ENCODE measurements at places on chromosomes 12 and 14.
A peak's percentile ranks its signal among the peaks of the same experiment; 100 is the strongest.

DNA sequence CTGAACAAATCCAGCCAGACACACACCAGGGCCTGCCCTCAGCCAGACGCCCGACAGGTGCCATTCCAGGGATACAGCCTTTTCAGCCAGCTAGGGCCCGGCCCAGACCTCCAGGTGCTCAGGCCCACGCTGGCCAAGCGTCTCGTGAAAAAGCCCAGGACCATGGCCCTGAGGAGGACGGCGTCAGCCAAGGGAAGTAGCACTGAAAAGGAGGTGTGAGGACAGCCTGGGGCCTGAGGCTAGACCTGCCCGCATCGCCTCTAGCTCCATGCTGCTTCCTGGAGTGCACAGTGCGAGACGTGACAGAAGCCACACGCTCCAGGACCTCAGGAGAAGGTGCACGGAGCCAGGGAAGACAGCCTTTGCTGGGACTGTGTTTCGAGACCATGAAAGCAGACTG is 29.8 kb downstream of the GOLGA3 start:
- peaks cover 84% of the 10 kb centered on the region for H3K36me3 ChIP-seq
- no peak overlapping the region for H3K4me3 ChIP-seq
- no peaks in the 10 kb centered on the region for H3K27me3 ChIP-seq

GRCh38 chr12:1310653-1311052 is 283.7 kb downstream of the FBXL14 start:
- H3K4me3 ChIP-seq: no peak overlapping the region
- H3K27me3 ChIP-seq: no peaks in the 10 kb centered on the region
- DNase-seq: no peak
- peaks cover 4% of the 10 kb centered on the region for H3K36me3 ChIP-seq
- no peak overlapping the region for H3K27ac ChIP-seq

DNA sequence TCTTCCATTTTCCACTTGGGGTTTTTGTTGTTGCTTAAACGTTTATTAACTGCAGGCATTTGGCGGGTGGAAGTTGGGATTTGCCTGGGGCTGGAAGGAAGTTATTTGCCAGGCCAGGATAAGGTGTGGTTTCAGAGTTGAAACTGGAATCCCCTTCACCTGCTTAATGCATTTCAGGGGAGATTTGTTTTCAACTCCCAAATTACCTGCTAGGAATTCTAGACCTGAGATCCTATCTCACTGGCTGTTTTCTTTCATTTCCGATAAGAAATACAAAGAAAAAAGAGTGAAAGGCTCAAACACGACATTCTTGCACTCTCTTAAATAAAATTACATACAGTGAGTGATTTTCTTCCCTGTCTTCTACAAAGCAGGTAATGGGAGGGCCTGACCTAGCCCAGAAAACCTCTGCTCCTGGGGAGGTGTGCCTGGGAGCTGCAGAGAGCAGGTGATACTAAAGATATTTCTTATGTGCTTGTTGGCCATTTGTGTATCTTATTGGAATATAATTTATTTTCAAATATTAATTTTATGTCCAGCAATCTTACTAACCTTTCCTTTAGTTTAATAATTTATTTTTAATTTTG is 278.2 kb downstream of the ZFP36L1 start:
- peaks cover 8% of the 10 kb centered on the region for H3K36me3 ChIP-seq
- H3K4me1 ChIP-seq: peaks cover 37% of the 10 kb centered on the region
- no peak overlapping the region for H3K27ac ChIP-seq
- H3K4me3 ChIP-seq: no peak overlapping the region

DNA sequence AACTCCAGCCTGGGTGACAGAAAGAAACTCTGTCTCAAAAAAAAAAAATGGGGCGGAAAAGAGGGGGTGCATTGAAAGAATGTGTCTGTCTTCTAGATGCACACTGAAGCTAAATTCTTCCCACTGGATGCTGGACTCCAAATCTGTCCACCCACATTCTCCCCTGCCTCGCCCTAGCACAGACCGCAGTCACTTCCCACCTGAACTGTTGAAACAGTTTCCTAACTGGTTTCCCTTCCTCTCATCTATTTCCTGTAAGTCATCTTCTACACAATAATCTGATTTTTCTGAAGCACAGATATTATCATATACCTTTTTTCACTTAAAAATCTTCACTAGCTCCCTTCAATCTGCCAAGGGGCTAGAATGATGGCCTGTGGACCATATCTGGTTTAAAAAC is 1.5 kb upstream of the HCAR1 start:
- no peak overlapping the region for H3K27ac ChIP-seq
- H3K27me3 ChIP-seq: no peaks in the 10 kb centered on the region
- no peak overlapping the region for H3K4me3 ChIP-seq
- DNase-seq: no peak

GRCh38 chr14:50452979-50453705 is 56.5 kb upstream of the CDKL1 start:
- H3K4me1 ChIP-seq: no peaks in the 10 kb centered on the region
- DNase-seq: no peak
- H3K4me3 ChIP-seq: no peak overlapping the region
- no peaks in the 10 kb centered on the region for H3K27me3 ChIP-seq
- H3K27ac ChIP-seq: no peak overlapping the region

GRCh38 chr12:20398686-20399085 is 30.3 kb downstream of the PDE3A start:
- H3K36me3 ChIP-seq: no peaks in the 10 kb centered on the region
- H3K27ac ChIP-seq: no peak overlapping the region
- no peak for DNase-seq
- H3K27me3 ChIP-seq: no peaks in the 10 kb centered on the region

DNA sequence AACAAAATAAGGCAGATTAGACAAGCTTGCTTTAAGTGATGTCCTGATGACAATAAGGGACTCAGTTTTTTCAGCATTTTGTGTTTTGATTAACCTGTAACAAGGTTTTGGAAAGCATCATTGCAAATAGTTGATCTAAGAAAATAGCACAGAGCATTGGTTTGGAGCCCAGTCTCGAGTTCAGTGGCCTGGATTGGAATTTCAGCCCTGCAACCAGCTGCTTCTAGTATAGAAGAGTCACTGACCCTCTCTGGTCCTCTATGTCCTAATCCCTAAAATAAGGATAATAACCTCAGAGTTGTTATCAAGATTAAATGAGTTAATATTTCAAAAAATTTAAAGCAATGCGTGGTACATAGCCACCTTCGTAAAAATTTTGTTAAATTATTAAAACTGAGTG is 25.5 kb downstream of the PDZRN4 start:
- H3K27me3 ChIP-seq: no peaks in the 10 kb centered on the region
- H3K4me3 ChIP-seq: no peak overlapping the region
- H3K4me1 ChIP-seq: no peaks in the 10 kb centered on the region
- H3K36me3 ChIP-seq: no peaks in the 10 kb centered on the region
- H3K27ac ChIP-seq: no peak overlapping the region

DNA sequence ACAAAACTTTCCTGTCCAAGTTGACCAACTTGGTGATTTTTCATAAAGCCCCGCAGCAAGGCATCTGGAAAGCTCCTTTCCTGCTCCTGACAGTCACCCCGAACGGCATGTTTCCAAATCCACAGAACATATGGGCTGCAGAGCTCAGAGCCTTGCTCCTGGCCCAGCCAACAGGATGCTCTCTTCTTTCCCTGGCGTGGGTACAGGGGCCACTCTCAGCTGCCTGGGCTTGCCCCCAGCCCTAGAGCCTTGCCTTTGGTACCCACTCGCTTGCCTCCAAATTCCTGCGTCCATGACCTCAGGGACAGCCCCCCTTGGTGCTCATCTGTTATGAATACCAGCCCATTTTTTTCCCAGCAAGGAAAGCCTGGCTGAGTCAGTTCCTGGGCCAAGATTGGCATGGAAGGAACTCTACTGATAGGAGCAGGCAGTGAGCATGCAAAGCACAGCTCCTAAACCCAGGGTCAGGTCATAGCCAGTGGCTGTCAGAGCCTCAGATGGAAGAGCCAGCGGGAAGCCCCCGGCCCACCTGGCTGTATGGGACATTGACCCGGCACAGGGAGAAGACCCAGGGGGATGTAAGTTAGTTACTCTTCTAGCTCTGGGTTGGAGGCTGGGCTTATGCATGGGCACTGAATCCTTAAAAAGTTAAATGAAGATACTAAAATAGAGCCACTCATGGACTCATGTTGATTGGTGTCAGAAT is 105.3 kb upstream of the RTL1 start:
- H3K4me1 ChIP-seq: no peaks in the 10 kb centered on the region
- no peaks in the 10 kb centered on the region for H3K36me3 ChIP-seq
- H3K27ac ChIP-seq: no peak overlapping the region
- no peak overlapping the region for H3K4me3 ChIP-seq
- H3K27me3 ChIP-seq: no peaks in the 10 kb centered on the region

DNA sequence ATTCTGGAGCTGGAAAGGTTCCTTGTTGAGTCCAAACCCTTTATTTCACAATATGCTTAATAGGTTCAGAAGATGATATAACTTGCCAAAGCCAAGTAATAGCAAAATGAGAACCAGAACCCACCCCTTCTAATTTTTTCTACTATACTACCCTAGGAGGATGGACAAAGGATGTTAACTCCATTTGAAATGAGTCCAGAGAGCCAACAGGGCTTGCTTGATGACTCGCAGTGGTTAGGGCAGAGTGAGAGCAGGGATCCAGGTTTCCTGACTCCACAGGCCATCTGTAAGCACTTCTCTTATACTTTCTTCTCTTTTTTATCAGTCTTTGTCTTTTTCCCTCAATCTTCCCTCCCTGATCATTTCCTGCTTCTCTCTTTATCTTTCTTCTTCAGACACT is 668.1 kb downstream of the MED13L start:
- no peak overlapping the region for H3K4me3 ChIP-seq
- H3K4me1 ChIP-seq: no peaks in the 10 kb centered on the region
- DNase-seq: no peak
- H3K27ac ChIP-seq: no peak overlapping the region

GRCh38 chr12:26928661-26929060 is 9.1 kb downstream of the INTS13 start:
- no peak overlapping the region for H3K27ac ChIP-seq
- no peak overlapping the region for H3K4me3 ChIP-seq
- H3K4me1 ChIP-seq: peaks cover 8% of the 10 kb centered on the region
- no peaks in the 10 kb centered on the region for H3K27me3 ChIP-seq

- no peaks in the 10 kb centered on the region for H3K27me3 ChIP-seq
- H3K4me3 ChIP-seq: peak overlapping the region; percentile 29
Measured at GRCh38 chr12:75481013-75481705, 604 bp downstream of the GLIPR1 start.

- no peaks in the 10 kb centered on the region for H3K27me3 ChIP-seq
- no peak for DNase-seq
- H3K27ac ChIP-seq: no peak overlapping the region
- H3K4me3 ChIP-seq: no peak overlapping the region
- H3K36me3 ChIP-seq: peaks cover 6% of the 10 kb centered on the region
Measured at GRCh38 chr12:47734725-47735480, 9.6 kb upstream of the ENDOU start.

GRCh38 chr12:46174061-46174662 is 94.7 kb downstream of the SLC38A1 start:
- H3K4me3 ChIP-seq: no peak overlapping the region
- H3K4me1 ChIP-seq: no peaks in the 10 kb centered on the region
- no peak for DNase-seq
- no peaks in the 10 kb centered on the region for H3K27me3 ChIP-seq

DNA sequence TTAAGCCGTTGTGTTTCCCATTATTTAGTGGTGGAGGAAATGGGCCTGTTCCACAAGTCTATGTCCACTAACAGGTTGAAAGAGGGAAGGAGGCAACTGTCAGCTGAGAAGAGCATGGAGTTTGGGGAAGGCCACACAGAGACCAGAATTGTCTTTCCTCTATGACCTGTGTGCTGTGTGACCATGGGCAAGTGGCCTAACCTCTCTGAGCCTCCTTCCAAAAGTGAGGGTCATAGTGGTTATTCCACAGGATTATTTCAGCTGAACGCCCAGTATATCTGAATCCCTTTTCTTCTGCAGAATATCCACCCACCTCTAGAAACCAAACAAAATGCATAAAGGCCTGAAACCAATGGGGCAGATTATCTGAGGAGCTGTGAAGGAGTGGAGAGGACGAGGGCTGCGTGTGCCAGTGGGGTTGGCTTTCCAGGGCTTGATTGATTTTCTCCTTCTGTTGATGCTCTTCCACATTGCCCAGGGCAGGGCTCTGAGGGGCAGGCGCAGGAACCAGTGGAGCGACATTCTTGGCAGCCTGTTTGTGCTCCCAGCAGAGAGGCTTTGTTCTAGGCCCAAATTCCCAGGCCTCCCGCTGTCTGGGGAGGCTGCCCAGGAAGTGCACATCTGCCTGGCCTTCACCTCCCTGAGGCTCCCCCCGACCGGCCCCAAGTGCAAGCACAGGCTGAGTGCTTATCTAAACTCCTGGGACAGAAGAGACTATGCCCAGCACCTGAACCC is 452.7 kb downstream of the BCL11B start:
- H3K27ac ChIP-seq: peak overlapping the region; percentile 61
- peak; percentile 78 for DNase-seq
- no peaks in the 10 kb centered on the region for H3K36me3 ChIP-seq
- peaks cover 23% of the 10 kb centered on the region for H3K27me3 ChIP-seq

DNA sequence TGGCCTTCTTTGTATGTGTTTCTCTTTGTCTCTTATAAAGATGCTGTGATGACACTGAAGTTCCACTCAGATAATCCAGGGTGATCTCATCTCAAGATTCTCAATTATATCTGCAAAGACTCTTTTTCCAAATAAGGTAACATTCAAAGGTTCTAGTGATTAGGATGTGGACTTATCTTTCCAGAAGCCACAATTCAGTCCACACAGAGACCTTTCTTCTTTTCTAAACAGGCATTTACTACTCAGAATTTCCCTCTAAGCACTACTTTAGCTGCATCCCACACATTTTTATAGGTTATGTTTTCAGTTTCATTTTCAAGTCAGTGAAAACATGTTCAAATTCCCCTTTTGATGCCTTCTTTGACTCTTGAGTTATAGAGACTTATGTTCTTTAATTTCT is 9.0 kb upstream of the NKX2-1 start:
- peaks cover 56% of the 10 kb centered on the region for H3K27me3 ChIP-seq
- no peak for DNase-seq
- no peaks in the 10 kb centered on the region for H3K4me1 ChIP-seq
- no peak overlapping the region for H3K4me3 ChIP-seq
- H3K27ac ChIP-seq: no peak overlapping the region

DNA sequence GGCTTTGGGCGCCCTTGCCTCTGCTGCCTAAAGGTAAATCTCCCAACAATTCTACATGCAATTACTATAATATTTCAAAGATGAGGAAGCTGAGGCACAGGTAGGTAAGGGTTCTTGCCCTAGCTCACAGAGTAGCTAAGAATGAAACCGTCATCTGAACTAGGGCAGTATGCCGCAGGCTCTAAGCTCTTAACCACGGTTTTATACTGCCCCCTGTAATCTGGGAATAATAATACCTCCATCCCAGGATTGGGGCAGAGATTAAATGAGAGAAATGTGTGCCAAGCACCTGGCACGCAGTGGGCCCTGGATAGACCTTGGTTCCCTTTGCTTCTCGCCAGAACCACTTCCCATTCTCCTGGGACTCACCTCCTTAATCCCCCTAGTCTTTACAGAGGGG is 1.5 kb upstream of the HRK start:
- peaks cover 81% of the 10 kb centered on the region for H3K27me3 ChIP-seq
- H3K27ac ChIP-seq: no peak overlapping the region
- no peak for DNase-seq
- peaks cover 11% of the 10 kb centered on the region for H3K36me3 ChIP-seq

Data from Calu3 (cell line).